ENCODE measurements at places on chromosomes 16 and 17.

DNA sequence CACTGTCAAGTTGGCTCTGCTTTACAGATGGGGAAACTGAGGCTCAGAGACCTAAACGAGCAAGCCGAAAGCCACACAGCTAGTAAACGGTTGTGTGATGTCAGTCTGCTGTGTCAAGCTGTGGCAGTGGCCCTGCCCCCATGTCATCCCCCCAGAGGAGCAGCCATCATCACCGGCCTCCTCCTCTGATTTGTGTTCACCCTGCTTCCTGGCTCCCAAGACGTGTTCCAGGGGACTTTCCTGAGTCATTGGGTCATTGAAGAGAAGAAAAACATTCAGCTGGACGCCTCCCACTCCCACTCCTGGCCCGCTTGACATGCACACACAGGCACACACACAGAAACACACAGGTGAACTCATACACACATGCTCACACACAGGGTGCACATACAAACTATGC, 54.0 kb upstream of the CIBAR2 start:
- no peak for DNase-seq

- DNase-seq, result no peak
Observed at GRCh38 chr16:14097182-14097959, 26.3 kb downstream of the MRTFB start.

DNA sequence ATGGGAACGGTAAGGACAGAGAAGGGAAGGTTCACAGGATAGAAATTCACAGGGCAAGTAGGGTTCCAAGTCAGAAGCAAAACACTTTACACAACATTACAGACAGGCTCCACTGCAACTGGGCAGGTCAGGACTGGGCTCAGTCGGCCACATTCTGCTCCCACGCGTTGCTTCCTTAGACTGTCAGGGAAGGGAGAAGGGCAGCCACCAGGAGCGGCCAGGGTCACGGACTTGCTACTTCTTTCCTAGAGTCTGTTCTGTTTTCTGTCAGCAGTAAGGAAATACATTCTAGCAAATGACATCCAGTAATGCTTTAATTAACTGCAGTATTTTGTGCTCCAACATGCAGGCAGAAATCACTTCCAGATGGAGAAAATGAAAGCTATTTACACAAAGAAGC, 160.3 kb upstream of the RPH3AL start:
- DNase-seq, result no peak

- no peak for DNase-seq
Observed at GRCh38 chr16:72202014-72202413, 30.1 kb upstream of the PMFBP1 start.

GRCh38 chr17:28737770-28738679, 5.8 kb upstream of the TRAF4 start:
- no peak for DNase-seq

DNA sequence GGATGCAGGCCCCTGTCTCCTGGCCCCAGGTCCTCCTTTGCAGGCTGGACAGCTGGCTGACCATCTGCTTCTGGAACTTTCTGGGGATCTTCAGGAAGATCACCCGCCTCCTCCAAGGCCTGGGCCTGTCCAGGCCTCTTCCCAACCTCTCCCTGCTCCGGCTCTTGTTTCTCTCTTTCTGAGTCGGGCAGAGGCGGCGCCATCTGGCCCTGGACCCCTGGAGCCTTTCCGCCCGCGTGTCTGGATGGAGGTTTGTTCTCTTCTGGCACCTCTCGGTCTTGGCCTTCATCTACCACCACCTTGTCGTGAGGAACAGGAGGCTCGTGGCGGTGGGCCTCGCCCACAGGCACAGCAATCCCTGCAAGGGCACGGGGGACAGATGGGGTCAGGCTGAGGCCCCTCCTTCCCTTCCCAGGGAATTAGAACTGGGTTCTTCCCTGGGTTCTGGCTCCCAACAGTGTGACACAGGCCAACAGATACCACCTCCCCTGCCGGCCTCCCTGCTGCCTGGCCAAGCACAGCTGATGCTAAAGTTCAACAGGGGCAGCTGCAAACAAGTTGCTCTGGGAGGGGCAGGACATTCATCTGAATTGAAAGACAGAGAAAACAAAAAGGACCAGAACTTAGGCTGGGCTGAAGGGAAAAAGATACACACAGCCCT, 13.3 kb downstream of the NDUFAF8 start:
- no peak for DNase-seq

- no peak for DNase-seq
Observed at GRCh38 chr16:50612849-50613198, 64.6 kb downstream of the NKD1 start.

GRCh38 chr17:81305051-81305630, 10.0 kb upstream of the SLC38A10 start:
- no peak for DNase-seq

- no peak for DNase-seq
Observed at GRCh38 chr16:84360170-84360569, 8.2 kb upstream of the ATP2C2 start.

DNA sequence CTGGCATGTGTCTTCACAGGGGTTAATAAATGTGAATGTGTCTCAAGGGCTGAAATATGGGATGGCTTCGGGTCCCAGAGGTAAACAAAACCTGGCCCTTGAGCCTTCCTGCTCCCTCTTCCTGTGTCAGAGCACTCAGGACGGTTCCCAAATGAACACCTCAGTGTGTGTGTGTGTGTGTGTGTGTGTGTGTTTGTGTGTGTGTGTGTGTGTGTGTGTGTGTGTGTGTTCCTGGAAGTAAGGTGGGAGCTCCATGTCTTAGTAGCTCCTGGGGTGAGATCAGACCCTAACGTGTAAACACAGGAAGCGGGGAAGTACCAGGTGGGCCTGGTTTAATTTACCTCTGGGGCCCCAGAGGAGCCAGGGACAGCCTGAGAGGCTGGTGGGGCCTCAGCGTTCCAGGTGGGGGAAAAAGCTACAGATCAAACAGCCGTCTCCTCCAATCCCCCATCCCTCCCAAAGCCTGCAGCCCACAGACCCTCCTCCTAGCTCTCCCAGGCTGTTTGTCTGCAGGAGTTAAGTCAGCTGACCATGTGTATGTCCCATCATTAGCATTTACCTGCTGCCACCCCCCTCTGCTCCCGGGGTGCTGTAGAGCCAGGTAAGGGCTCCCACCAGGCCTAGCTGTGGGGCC, 6.1 kb downstream of the KIF19 start:
- DNase-seq, result no peak

- no peak for DNase-seq
Observed at GRCh38 chr16:29860218-29860617, 2.8 kb downstream of the CDIPT start.

DNA sequence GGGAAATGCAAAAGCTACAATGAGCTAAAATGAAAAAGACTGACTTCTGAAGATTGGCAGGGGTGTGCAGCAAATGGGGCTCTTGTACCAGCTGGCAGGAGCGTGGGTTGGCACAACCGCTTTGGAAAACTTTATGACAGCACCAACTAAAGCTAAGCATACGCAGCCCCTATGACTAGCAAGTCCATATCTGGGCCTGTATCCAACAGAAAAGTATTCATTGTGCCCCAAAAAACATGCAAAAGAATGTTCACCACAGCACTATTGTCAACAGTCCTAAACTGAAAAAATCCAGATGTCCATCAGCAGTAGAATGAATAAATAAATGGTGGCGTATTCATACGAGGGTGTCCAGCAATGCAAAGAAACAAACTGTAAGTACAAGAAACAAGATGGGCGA, 22.6 kb upstream of the ITGA3 start:
- DNase-seq, result no peak

GRCh38 chr16:83727018-83727417, 80.8 kb upstream of the HSBP1 start:
- no peak for DNase-seq

GRCh38 chr16:3458278-3458851, 14.9 kb downstream of the NAA60 start:
- DNase-seq, result no peak

GRCh38 chr16:72876221-72876620, 171.7 kb downstream of the ZFHX3 start:
- DNase-seq, result no peak

GRCh38 chr16:88069397-88070168, 118.3 kb downstream of the BANP start:
- DNase-seq, result no peak

DNA sequence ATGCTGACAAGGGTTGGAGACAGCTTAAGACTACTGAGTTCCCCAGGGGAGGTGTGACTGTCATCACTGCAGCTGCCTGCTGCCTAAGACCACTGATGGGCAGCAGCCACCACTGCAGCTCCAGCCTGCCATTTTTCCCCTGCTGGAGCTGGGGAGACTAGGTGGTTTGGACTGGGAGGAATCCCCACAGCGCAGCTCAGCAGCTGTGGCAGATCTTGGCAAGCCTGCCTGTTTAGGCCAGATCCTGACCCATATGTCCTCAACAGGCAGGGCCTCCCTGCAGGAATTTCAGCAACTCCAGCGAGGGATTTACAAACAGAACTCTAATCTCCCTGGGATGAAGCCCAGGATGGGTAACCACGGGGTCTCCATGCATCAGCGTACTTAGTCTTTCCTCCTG, 356.4 kb upstream of the TOM1L1 start:
- no peak for DNase-seq

DNA sequence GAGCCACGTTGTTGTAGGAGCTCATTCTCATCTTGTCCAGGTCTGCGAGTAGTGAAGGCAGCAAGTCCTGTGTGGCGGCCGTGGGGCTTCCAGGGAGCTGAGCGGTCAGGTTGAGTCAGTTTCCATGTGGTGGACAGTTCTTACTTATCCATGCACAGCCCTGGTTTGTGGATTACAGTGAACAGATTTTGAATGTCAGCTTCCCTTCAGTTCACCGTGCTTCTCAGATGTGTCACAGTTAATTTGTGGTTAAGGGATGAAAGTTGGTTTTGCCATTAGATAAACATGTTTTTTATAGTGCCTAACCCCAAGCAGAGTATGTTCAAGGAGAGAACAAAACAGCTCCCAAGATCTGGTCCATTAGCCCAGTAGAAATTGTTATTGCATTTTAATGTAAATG, 103.1 kb downstream of the RPTOR start:
- no peak for DNase-seq

All from stimulated activated CD4-positive, alpha-beta T cell treated with anti-CD3 and anti-CD28 coated beads, TNF-alpha, amount 100 ng/mL, for 48 hours (primary cell).